Anterior cingulate cortex (tissue), 58 donors: ENCODE measurements at places on chromosomes 4 and X.

GRCh38 chr4:184824776-184825084, 1.0 kb downstream of the ACSL1 start:
- no peak for DNase-seq

- DNase-seq = no peak
Measured at GRCh38 chr4:181951265-181951664, 291.9 kb upstream of the TENM3 start.

- DNase-seq = no peak
Measured at GRCh38 chr4:1675136-1675801, 8.8 kb downstream of the FAM53A start.

GRCh38 chr4:38034986-38035882, 75.0 kb downstream of the PTTG2 start:
- no peak for DNase-seq
